ENCODE measurements at places on chromosomes 7 and 10.

DNA sequence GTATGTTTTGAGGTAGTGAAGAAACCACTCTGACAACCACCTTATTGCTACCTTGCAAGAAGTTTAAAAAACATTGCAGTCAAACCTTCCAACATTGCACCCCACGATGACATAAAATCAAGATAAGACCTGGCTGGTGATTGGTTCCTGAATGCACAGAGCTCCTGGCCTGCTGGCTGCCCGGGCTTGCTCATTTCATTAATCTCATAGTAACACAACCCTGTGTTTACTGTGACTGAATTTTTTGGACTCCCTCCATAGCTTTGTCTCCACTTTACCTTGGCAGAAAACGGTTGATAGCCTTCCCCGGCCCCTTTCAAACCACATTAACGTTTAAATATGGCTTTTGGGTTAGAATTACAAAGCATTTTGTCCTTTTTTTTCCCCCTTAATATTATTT, 27.5 kb downstream of the VWA2 start:
- DNase-seq: no peak

DNA sequence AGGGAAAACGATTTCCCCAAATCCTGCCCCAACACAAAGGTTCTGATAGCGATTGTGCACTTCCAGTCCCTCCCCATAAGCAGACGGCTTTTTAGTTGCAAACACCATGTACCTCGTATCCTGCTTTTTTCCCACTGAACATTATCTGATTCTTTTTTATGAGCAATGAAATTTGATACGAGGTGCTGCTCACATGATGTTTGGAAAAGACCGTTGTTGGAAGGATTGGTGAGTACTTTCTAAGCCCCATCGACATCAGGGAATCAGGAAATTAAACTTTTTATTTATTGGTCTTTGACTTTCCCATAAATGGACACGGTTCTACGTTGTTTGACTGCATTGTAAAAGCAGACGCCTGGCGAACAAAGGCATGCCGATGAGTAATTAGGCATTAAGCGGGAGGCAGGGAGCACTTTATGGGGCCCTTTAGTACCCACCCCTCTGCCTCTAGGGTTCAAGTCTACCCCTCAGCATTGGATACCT, 49.4 kb downstream of the TEX36 start:
- no peak for DNase-seq

DNA sequence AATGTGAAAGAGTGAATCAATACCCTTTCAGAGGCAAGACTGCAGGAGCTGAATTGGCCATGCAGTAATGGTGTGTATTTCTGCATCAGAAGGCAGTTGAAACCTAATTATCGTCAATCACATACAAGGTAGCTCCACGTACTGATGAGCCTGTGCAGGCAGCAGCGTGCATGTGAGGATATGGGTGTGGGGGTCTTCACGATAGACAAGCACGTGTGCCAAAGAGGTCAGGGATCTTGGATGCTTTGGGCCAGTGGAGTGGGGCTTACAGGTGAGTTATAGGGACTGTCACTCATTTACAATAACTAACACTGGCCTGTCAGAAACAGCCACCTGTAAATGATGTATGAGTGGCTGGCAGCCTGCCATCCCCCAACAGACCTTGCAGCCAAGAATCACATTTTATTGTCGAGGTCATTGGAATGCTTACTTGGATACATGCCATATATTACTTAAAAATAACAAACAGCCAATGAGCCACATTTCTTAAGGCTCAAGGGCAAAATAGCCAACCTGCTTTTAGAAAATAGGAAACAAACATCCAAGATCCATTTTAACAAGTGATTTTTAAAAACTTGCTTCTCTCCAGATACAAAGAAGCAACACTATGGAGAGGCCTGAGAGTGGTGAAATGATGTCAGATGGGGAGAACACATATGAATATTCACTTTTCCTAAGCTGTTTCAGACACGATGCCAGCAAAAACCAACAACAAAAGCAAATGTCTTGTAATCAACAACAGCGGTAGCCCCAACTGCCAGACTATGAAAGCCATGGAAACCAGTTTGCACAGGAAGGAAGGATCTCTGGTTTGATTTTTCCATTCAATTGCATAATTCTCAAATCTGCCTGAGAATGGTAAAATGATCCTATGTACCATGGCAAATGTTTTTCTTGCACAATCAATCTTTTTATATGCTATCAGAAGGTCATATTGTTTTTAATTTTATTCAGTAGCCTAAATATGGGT, 210.7 kb downstream of the SKAP2 start:
- DNase-seq: no peak

- no peak for DNase-seq
Observed at GRCh38 chr7:8536431-8536830, 103.0 kb downstream of the NXPH1 start.

DNA sequence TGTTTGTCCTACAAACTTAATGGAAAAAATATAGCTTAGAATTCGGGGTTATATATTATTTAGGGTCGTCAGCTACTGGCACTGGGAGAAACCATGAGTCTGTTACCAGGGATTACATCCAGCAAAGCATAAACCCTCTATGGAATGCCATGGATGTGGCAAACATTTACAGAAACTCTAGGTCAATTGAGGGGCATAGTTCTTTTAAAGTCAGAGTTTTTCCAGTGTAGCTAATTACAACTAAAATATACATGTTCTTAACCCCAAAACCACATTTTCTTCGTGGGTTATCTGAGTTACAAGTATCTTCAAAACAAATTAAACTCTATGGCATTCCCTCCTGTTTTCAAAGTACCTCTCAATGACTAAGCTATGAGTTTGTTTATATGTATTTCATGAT, 99.3 kb upstream of the THSD7A start:
- DNase-seq: no peak

DNA sequence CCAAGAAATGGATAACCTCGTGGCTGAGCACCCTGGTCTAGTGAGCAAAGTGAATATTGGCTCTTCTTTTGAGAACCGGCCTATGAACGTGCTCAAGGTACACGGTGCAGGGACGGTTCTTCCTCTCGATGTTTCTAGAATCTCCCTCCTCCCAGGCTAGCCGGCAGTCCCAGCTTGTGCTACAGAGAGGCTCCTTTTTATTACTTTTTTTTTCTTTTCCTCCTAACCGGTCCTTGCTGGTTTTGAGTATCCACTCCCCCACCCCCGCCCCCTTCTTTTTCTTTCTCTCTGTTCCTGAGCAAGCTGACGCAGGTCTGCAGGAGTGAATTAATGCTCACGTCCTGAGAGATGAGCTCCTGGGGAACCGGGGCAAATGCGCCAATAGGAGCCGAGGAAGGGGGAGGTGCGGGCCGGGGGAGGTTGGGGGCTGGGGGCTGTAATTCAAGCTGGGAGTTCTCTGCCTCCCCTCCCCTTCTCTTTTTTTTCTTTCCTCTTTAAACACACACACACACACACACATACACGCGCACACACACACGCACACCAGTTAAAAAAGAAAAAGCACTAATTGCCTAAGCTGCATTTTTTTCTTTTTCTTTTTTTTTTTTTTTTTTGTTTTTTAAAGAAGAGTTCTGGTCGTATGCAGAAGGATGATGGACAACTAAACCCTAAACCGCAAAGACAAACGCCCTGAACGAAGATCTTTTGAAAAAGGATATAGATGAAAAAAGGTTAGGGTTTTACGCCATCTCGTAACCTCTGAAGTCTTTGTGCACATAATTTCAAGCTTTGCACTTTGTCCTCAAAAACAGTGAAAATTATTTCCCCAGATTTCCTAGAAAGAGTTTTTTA, 6.6 kb downstream of the CPA2 start:
- no peak for DNase-seq

- DNase-seq: no peak
Observed at GRCh38 chr10:69851306-69851705, 49.6 kb downstream of the COL13A1 start.

- no peak for DNase-seq
Observed at GRCh38 chr7:155734445-155734809, 77.8 kb downstream of the SHH start.

DNA sequence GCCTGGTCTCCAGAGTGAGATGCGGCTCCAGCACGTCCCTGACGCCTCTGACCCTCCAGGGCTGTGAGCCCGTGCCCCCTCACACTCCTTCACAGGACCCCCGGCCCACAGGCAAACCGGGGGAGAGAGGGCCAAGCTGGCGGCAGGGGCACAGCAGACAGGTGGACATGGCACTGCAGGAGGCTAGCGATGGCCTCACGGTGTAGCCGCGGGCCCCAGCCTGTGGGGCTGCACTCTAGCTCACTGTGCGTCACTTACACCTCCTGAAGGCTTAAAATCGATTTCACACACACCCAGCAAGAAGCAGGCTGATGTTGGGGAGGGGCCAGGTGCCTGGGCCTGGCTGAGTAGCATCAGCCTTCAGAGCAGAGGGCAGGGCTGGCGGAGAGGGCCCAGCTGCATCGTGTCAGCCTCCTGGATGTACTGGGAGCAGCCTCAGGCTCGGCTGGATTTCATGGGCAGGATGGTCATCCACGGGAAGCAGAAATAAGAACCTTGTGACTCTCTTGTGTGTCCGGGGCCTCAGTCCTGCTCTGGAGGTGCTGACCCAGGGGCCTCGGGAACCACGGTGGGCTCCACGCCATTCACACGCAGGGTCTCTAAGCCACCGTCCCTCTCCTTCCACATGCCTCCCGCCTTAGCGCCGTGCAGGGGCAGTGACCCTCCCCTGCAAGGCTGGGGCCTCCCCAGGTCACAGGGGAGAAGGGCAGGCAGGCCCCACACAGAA, 19.4 kb upstream of the KNDC1 start:
- no peak for DNase-seq

DNA sequence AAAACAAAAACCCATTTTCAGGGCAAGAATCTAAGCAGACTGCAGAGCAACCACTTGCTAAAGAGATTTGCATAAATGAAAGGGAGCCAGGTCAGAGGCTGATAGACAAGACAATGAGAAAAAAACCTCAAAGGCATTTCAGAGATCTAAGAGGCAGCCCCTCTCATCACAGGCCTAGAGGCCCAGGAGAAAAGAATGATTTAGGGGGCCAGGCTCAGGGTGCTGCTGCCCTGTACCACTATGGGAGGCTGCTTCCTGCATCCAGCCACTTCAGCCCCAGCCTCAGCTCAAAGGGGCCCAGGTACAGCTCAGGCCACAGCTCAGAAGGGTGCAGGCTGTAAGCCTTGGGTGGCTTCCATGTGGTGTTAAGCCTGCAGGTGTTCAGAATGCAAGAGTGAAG, 3.7 kb upstream of the DNAJC12 start:
- DNase-seq: no peak

GRCh38 chr7:28903730-28904577, 54.2 kb downstream of the TRIL start:
- DNase-seq: no peak

DNA sequence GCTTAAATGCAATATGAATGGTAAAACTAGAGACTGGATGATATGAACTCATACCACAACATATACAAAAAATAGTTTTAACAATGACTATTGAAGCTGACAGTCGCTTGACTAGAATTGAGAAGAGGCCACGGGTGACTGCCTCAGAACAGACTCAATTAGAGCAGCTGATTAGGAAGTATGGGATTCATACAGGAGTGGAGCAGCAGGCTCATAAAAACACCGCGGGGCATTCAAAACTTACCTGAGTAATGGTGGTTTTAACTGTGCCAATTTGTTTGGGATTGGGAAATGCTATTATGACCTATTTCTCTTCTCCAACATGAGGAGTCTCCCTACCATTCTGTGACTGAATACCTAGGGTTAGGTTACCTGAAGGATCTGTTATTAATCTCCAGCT, 2.1 kb downstream of the CADPS2 start:
- DNase-seq: no peak

GRCh38 chr10:112985690-112986543, 35.9 kb downstream of the TCF7L2 start:
- no peak for DNase-seq

DNA sequence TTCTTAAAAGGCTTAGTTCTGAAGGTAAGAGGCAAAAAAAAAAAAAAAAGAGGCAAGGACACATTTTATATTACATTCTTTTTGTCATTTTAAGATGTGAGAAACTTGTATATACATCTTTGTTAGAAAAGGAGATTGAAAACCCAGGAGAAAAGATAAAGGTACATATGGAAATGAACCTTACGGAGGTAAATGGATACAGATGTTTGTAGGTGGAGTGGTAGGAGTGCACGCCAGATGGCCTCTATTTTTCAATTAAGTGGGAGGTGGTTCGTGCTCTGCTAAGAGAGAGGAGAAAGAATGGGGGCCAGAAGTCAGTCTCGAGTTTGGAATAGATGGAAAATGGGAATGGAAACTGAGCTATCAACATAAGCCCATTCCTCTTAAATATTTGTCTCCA, 622.5 kb upstream of the GHITM start:
- no peak for DNase-seq

DNA sequence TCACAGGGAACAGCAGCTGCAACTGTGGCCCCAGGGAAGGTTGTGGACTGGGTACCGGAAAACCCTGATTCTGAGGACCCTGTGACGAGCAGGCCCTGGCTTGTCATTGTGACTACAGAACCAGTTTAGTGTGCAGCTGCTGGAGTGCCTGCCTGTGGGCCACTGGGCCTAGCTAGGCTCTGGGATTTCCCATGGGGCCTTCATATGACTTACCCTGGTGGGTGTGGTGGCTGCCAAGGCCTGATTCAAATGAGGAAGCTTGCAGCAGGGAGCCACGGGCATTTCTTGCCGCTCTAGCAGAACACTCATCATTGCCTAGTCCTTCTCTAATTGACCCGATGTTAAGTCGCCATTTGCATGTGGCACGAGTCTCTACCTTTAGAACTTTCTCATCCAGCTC, 14.7 kb upstream of the CAMK2G start:
- DNase-seq: peak; percentile 31

GRCh38 chr7:98472521-98472954, 71.6 kb upstream of the BAIAP2L1 start:
- DNase-seq: no peak

DNA sequence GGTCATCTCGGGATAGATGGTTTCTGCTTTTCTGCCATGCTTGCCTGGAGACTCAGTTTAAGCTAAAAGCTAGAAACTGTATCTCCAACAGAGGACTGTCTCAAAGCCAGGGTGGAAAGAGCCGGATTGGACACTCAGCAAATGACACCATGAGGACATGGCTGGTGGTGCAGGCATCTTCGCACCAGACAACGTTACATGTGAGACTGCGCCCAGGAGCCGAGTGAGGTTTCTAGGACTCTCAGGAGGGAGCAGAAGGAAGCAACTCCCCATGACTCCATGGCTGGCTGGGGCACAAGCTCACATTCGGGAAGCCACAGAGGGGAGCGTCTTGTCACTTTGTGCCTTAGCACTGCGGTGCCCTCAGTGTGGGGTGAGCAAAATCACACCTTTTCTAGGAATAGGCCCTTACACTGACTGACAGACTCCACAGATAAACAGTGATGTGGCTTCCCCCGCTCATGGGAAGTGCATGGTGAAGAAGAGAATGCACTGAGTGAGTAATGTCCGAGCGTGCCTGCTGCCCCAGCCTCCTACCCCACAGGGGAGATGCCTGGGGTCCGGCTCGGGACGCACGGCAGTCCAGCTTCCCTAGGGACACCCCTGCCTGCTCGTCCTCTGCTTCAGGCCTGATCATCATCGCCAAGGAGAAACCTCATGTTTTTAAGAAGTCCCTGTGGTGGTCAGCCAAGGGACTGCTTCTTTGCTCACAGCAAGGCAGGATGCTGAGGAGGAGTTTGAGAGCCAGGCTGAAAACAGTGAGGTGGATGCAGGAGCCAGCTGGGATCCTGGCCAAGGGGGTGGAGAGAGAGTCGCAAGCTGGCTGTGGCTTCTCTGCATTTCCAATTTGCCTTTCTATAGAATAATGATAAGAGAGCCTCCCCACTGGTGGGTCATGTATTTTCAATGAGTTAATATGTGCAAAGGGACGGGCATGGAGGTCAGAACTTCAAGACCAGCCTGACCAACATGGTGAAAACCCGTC, 52.2 kb upstream of the FXYD4 start:
- DNase-seq: no peak

GRCh38 chr7:26865094-26865388, 651 bp upstream of the SKAP2 start:
- no peak for DNase-seq

- no peak for DNase-seq
Observed at GRCh38 chr10:119726676-119727261, 919 bp downstream of the INPP5F start.

Data from CD4-positive, alpha-beta T cell treated with Interleukin-12 subunit alpha and Interleukin-12 subunit beta, for 1 hour (primary cell).